CD4-positive, CD25-positive, alpha-beta regulatory T cell (primary cell): ENCODE measurements at places on chromosomes 12 and 14. TPM values are rescaled to one million over a fixed set of nuclear protein-coding genes. Genes with fewer than 3 reads are reported as not detected.

DNA sequence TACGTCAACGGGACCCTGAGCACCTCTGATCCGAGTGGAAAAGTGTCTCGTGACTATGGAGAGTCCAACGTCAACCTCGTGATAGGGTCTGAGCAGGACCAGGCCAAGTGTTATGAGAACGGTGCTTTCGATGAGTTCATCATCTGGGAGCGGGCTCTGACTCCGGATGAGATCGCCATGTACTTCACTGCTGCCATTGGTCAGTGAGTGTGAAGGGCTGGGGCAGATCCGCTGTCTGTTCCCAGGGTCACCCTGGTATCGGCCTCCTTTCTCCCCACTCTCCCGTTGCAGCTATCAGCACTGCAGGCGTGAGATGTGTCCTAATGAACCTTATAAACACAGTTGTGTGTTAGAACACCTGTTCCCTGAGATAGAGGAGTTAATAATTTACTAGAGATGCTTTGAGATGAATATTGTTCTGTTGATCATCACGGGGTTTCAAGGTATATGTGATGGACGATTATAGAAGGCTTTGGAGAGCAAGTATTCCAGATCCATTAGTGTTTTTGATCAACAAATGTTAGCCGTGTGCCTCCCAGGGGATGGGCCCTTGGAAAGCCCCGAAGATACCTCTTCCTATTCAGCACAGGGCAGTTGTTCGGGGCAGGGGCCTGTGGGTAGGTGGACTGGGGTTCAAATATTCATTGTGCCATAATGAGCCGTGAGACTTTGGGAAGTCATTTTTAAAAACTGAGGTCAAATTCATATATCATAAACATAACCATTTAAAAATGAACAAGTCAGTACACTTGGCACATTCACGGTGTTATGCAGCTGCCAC lies 33.6 kb downstream of the ADGRD1 start:
- DNase-seq = no peak
- H3K27me3 ChIP-seq = no peaks in the 10 kb centered on the region
- H3K27ac ChIP-seq = no peak overlapping the region
- no peaks in the 10 kb centered on the region for H3K4me1 ChIP-seq
- H3K4me3 ChIP-seq = no peak overlapping the region

GRCh38 chr14:101740981-101741380 lies 20.5 kb upstream of the PPP2R5C start:
- no peaks in the 10 kb centered on the region for H3K27me3 ChIP-seq
- no peak overlapping the region for H3K27ac ChIP-seq
- DNase-seq = no peak
- H3K36me3 ChIP-seq = no peaks in the 10 kb centered on the region

The P2RX7 gene
- 23.5 TPM for total RNA-seq

DNA sequence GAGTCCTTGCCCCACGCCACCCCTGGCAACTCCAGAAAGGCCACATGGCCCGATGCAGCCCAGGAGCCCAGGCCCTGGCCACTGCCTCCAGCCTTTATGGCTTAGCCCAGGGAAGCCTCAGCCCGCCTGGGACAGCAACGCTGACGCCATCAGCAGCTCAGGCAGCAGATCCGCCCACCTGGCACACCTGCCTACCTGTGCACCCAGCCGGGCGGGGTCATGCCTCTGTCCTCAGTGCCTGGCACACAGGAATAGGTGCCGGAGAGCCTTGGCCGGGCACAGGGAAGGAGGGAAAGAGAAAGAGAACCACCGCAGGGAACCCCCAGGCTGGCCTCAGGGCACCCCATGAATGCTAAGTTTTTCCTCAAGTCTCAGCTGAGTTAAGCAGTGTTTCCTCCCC lies 21.1 kb downstream of the BEGAIN start:
- no peak overlapping the region for H3K4me3 ChIP-seq
- peaks cover 13% of the 10 kb centered on the region for H3K4me1 ChIP-seq

The CLEC7A gene
- 0.76 TPM for total RNA-seq

GRCh38 chr12:89345830-89346740 lies 6.2 kb downstream of the DUSP6 start:
- DNase-seq = no peak
- peak overlapping the region; percentile 58 for H3K4me3 ChIP-seq
- no peak overlapping the region for H3K27ac ChIP-seq

The EEF1AKMT3 gene
- 3.7 TPM for total RNA-seq

- no peak for DNase-seq
- H3K36me3 ChIP-seq = no peaks in the 10 kb centered on the region
- no peak overlapping the region for H3K27ac ChIP-seq
- peak overlapping the region; percentile 8 for H3K4me3 ChIP-seq
- H3K4me1 ChIP-seq = peaks cover 26% of the 10 kb centered on the region
- H3K27me3 ChIP-seq = no peaks in the 10 kb centered on the region
Measured at GRCh38 chr12:103456006-103456405, 39.8 kb downstream of the C12orf42 start.

DNA sequence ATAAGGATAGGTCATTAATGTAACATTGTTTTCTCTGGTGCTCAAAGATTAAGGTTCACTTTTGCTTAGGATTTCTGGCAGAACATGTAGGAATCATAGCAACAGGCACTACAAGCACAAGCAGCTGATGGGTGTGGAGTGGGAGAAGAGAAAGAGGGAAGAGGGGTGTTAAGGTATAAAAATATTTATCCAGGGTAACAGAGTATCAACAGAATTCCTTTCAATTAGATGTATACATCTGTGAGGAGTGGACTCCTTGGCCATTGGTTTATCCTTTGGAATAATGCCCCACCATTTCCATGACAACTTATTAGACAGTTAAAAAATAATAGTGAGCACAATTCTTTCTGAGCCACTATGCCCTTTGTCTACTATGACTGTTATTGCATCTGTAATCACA lies 388.3 kb upstream of the DDHD1 start:
- H3K27me3 ChIP-seq = no peaks in the 10 kb centered on the region
- H3K4me1 ChIP-seq = no peaks in the 10 kb centered on the region
- DNase-seq = no peak
- H3K4me3 ChIP-seq = no peak overlapping the region

GRCh38 chr12:110742096-110742717 lies 484 bp downstream of the PPP1CC start:
- peak overlapping the region; percentile 99 for H3K4me3 ChIP-seq
- H3K27ac ChIP-seq = peak overlapping the region; percentile 85
- peaks cover 3% of the 10 kb centered on the region for H3K36me3 ChIP-seq
- DNase-seq = no peak

DNA sequence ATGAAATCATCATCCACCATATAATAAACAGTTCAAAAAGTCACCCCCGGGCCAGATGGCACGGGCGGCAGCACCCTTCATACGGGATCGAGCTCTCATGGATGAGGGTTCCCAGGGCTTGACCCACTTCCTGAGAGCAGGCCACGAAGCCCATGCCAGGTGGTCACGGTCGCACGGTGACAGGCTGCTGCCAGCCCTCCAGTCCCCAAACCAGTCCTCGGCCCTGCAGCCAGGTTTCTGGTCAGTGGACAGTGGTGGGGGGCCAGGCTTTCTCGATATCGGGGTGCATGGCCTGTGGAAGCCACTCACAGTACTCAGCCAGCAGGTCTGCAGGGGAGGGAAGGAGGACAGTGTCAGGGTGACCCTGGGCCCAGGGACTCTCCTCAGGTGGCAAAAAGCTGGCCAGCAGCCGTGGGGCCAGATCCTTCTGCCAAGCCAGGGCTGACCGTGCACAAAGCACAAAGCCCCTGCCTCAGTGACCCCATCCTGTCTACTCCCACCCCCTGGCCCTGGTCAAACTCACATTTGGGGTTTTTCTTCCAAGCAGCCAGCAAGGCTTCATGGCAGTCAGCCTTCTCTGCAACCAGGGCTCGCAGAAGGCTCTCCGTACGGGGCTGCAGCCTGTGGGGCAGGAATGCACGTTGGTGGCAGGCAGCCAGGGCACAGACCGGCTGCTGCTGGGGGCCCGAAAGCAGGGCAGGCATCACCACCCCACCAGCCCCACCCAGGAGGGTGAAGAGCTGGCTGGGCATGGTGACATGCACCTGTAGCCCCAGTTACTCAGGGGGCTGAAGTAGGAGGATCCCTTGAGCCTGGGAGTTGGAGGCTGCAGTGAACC lies 33.3 kb upstream of the UBC start:
- H3K27me3 ChIP-seq = no peaks in the 10 kb centered on the region
- peaks cover 35% of the 10 kb centered on the region for H3K36me3 ChIP-seq
- no peaks in the 10 kb centered on the region for H3K4me1 ChIP-seq
- no peak for DNase-seq
- H3K4me3 ChIP-seq = no peak overlapping the region
- H3K27ac ChIP-seq = no peak overlapping the region

The MYL2 gene
- total RNA-seq = not detected

- no peaks in the 10 kb centered on the region for H3K36me3 ChIP-seq
- H3K4me1 ChIP-seq = no peaks in the 10 kb centered on the region
- DNase-seq = no peak
Measured at GRCh38 chr14:95256002-95256775, 63.5 kb downstream of the CLMN start.

DNA sequence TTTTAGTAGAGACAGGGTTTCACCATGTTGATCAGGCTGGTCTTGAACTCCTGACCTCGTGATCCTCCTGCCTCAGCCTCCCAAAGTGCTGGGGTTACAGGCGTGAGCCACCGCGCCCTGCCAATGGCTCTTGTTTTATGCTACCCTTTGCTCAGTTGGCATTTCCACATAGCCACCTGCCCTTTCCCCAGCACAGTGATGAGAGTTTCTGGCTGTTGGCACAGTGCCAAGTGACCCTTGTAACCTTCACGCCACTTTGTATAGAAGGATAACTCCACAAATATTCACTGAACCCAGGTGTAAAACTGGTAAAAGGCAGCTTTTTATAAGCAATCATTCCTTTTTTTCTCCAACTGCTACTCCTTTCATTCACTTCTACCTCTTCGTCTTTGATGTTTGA lies 18.5 kb upstream of the CCDC175 start:
- no peak overlapping the region for H3K27ac ChIP-seq
- no peak for DNase-seq
- H3K36me3 ChIP-seq = no peaks in the 10 kb centered on the region
- no peak overlapping the region for H3K4me3 ChIP-seq
- H3K27me3 ChIP-seq = peaks cover 4% of the 10 kb centered on the region
- no peaks in the 10 kb centered on the region for H3K4me1 ChIP-seq

The HPD gene
- not detected for total RNA-seq

DNA sequence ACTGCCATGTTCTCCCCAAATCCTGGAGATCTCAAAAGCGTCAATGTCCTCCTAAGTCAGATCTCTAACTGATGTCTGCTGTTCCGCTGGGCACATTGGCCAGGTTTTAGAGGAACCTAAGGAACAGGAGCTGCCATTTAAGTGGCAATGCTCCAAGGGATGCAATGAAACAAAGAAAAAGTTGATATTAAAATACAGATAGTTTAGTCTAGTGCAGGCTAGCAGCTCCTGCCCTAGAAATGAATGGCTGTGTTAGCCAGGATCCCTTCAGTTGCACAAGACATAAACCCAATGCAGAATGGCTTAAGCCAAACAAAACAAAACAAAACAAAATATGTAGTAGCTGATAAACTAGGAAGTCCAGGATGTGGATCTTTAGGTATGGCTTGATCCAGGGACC lies 144.1 kb downstream of the HMGA2 start:
- no peak overlapping the region for H3K4me3 ChIP-seq
- no peaks in the 10 kb centered on the region for H3K36me3 ChIP-seq
- no peaks in the 10 kb centered on the region for H3K4me1 ChIP-seq
- peaks cover 2% of the 10 kb centered on the region for H3K27me3 ChIP-seq
- H3K27ac ChIP-seq = no peak overlapping the region

DNA sequence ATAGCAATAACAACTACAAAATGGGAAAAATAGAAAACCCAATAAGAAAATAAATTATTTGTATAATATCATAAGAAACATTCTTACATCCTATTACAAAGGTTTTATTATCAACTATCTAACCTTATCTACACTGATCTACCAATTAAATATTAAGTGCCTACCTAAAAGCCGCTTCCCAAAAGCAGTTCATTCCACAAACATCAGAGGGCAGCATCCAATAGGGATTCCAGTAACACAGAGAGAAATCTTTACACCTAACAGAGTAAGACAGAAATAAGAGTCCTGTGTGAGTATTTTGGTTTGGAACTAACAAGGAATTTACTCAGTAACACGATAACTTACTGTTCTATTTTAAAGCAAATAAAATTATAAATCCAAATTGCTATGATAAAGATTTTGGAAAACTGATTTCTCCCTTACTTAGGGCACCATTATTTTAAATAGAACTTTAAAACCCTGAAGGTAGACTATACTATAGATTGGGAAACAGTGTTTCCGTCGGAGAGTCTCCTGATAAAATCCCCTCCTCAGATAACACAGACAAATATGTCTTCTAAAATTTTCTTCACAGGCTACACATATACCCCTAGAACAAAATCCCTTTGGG lies 15.0 kb downstream of the GXYLT1 start:
- H3K4me3 ChIP-seq = no peak overlapping the region
- no peak for DNase-seq

The TMEM119 gene
- total RNA-seq = 5.9 TPM

DNA sequence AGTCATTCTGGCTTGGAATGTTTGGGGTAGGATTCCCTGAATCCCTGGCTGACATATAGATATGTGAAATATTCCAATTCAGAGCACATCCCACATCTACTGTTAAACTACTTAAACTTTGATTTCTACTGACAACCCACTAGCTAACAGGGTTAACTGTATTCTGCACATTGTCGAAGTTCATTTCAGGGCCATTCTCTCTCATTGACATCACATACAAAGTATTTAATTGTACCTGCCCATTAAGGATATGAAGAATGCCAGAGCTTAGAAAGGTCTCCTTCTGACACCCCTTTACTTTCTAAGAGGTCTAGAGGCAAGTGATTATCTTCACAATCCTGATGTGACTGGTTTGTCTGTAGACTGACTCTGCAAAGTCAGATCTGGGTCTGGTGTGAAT lies 2.8 kb upstream of the DCN start:
- H3K27me3 ChIP-seq = no peaks in the 10 kb centered on the region
- DNase-seq = no peak
